ENCODE measurements at places on chromosomes 5 and 9.

- no peak for ATAC-seq
Observed at GRCh38 chr9:83472764-83473163, 65.4 kb downstream of the FRMD3 start.

DNA sequence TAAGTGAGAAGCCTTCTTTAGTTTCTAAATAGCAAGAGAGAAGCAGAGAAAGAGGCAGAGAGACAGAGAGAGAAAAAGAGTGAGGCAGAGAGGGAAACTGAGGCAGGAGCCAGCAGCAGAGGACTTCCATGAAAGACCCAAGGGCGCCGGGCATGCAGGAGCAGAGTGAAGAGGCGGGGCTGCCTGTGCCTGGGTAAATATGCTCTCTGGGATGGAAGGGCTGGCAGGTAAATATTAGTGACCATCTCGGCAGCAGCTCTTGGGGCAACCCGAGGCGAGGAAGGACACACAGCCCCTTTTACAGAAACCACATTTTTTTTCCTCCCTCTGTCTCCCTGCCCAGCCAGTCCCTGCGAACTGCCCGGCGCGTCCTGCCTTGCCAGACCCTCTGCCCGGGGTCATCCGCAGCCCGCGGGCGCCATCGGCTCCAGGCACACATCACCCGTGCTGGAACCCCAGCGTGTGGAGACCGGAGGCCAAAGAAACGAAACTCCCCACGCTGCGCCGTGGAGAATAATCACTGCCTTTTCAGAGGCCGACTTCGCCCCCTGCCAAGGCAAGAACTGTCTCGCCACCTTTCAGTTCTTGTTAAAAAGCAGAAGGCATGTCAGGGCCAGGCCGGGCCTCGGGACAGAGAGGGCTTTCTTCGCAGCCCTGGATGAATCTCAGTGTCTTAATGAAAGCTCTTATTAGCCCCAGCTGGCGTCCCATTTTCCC lies 61.3 kb downstream of the BOD1 start:
- ATAC-seq: no peak

DNA sequence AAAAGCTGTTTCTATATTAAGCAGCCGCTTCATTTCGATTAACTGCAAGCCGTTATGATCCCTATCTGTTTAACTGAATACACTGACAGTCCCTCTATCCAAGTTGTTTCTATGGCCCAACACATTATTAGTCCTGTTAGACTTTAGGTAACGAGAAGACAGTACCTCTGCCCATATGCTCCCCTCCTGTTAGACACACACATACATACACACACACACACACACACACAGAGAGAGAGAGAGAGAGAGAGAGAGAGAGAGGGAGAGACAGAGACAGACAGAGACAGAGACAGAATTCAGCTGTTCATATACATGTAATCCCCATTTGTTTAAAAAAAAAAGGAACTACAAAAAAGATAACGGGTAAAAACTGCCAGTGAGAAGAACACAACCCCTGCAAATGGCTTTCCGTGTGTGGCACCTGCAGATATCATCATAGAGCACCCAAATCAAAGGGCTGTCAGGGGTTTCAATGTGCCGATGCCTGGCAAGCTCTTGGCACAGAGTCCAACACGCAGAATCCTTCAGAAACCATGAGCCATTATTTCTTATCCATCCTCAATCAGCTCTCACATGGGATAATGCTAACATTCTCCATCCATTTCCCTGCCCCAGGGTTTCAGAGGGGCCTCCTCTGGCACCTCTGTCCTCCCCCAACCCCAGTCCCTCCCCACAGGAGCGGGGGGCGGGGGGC lies 144.0 kb downstream of the MYO10 start:
- ATAC-seq: no peak

DNA sequence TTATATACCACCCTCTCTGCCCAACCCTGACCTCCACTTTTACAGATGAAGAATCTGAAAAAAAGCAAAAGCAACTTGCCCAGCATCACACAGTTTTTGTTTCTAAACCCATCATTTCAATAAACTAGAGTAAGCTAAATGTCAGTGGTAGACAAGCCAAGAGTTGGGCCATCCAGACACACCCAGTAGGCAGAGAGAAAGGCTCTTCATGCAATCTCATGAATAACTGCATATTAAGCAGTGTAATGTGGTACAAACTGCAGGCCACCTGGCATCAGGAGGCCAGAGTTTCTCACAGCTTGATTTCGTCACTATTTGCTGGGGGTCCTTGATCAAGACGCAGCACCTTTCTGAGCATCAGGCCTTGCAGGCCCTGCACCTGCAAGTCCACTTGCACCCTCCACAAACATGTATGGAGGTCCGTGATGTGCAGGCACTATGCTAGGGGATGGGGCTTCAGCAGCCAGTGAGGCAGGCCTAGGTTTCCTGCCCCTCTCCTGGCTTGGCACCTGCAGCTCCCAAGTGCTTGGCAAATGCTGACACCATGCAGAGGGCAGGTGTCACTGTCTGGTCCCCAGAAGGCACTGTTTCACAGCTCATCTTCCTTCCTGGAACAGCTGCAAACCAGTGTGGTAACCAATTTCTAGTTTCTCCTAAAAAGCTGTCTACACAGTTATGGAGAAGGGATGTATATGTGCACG lies 29.8 kb downstream of the ADAM19 start:
- no peak for ATAC-seq

- no peak for ATAC-seq
Observed at GRCh38 chr9:38036359-38037084, 32.5 kb downstream of the SHB start.

GRCh38 chr5:171475596-171475995 lies 56.1 kb downstream of the FGF18 start:
- ATAC-seq: no peak

- ATAC-seq: no peak
Observed at GRCh38 chr5:100505984-100506670, 29.0 kb upstream of the FAM174A start.

- ATAC-seq: no peak
Observed at GRCh38 chr9:137556069-137556838, 4.6 kb downstream of the MRPL41 start.

DNA sequence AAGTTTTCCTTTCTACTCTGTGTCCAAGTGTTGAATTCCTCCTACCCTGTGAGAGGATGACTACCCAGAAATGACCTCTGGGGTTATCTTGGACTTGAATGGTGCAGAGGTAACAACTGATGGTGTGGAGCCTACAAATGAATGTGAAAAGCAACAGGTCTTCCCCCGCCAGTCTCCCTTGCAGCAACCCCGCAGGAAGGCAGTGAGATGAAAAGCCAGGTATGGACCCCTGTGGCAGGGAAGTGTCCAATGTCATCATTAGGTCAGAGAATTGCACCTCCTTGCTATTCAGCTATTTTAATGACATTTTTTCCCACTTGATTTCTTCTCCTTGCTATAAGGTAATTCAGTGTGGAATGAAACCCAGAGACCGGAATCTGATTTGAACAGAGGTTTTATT lies 58.5 kb downstream of the MAT2B start:
- ATAC-seq: no peak

DNA sequence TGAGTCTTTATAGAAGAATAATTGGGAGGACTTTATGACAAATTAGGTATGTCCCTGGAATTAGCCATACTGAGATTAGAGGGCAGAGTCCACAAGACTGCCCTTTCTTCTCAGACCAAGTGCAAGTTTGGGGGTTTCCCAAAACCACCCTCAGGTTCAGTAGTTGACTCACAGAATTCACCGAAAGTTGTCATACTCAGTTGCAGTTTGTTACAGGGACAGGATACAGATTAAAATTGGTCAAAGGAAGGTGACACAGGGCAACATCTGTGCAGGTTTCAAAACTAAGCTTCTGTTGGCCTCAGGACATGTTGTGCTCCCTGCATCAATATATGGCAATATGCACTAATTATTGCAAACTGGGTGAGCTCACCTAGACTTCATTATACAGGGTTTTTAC lies 3.8 kb downstream of the RANBP17 start:
- ATAC-seq: no peak

DNA sequence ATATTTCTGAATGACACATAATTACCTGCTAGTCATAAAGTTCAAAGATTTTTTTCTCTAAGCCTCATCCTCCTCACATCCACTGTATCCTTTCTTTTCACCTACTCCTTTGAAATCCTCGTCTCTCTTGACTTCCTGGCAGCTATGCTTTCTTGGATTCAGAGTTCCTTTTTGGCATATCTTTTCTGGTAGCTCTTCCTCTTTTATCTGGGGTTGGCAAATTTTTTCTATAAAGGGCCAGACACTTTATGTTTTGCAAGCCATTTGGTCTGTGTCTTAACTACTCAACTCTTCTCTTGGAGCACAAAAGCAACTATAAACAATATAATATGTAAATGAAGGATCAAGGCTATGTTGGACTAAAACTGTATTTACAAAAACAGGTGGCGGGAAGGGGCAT lies 197.5 kb downstream of the KIAA0825 start:
- no peak for ATAC-seq

DNA sequence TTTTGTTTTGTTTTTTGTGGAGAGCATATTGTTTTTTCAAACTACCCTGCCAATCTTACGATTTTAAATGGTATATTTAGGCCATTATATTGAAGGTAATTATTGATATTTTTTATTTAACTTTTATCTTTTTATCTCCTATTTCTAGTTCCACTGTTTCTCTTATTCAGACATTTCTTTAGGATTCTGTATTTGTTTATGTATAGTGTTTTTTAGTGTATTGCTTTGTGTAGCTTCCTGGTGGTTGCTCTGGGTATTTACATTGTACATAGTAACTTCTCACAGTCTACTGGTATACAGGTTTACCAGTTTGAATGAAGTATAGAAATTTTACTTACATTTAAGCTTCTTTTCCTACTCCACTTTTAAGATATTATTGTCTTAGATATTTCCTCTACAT lies 63.2 kb downstream of the ERCC6L2 start:
- no peak for ATAC-seq

- ATAC-seq: peak; percentile 87
Observed at GRCh38 chr5:134079748-134080581, 34.5 kb upstream of the TCF7 start.

DNA sequence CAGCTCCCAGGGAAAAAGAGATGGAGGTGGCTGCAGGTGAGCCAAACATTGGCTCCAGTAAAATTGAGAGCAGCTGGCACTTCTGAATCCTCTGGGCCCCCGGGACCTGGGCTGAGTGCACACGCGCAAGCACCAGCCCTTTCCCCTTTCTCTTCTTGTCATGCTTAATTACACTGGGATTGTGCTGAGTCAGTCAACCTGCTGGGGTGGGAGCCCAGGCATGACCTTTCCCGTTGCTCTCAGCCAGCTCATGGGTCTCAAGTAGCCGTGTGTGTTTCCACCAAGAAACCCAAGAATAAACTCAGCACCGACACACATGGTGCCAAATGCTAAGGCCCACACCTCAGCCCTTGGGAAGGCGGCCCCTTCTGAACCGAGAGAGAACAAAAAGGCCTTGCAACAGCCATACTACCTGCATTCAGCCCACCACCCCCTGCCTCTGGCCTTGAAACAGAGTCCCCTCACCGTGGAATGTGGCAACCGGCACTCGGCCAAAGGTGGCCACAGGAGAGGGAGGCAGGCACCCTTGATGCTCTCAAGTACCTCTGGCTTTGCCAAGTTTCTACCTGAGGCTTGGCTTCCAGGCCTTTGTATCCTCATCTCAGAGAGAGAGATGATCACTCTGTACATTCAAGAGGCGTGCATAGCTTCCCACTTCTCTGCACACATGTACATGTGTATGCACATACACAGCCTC lies 28.1 kb downstream of the SLIT3 start:
- no peak for ATAC-seq

- no peak for ATAC-seq
Observed at GRCh38 chr5:42064821-42065220, 139.7 kb downstream of the FBXO4 start.

- ATAC-seq: no peak
Observed at GRCh38 chr5:128262911-128263310, 179.3 kb downstream of the SLC12A2 start.

- ATAC-seq: no peak
Observed at GRCh38 chr5:13649656-13650055, 294.8 kb downstream of the DNAH5 start.

DNA sequence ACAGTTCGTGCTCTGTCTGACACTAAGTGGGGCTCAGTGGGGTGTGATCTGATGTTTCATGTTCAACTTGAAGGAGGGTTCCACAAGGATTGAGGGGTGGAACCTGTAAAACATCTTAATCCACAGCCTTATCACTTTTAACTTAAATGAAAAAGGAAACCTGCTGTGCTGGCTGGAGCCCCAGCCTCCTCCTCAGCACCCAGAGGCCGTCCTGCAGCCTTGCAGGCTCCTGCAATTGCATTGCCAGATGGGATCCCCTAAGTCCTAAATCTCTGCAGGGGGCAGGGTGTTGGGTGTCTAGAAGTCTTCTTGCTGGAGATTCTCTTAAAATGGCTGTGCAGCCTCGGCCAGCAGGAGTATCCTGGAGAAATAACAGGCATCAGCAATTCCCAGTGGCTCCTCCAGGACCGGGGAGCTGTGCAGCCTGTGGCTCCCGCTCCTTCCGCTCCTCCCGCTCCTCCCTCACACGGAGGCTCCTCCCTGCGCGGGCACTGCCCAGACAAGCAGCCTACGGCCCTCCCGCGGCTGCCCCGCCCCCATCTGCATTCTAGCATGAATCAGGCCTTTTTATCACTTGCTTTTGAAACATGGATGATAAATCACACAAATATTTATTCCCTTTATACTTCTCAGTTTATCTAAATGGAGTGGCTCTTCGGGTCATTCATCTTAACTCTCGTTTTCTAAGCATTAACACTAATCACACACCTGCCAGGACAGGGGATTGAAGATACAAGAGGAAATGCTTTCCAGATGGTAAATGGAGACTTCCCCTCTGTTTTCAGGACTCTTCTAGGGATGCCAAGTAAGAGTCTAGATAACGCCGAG lies 131.0 kb downstream of the ADAMTS16 start:
- no peak for ATAC-seq

DNA sequence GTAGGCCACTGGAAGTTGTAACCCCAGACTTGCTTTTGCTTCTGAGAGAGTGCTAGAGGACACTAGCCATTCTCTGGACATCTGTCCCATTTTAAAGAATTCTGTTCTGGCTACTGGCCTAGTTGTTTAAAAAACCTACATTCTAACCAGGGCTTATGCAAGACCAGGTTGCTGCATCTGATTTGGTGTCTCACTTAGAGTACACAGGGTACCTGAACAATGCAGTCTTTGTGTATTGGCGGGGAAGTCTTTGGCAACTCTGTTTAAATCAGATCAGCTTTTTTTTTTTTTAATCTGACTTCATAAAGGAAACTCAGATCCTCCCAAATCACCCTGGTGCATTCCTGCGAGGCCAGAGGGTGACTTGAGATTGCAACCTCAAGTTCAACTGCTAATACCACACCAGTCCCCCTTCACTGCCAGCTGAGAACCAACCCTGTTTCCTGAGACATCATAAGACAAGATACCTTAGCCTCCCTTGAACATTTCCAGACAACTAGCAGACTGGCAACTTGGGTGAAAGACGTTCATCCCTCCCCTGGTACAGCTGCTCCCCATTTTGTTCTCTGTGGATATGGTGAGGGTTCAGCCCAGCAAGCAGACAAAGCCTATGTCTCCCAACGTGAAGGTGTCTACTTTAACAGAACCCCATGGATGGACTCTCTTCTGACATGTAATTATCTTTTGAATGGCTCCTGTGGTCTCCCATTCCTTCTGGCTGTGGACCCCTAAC lies 27.0 kb downstream of the SKP1 start:
- ATAC-seq: no peak

GRCh38 chr5:143696921-143697320 lies 115.0 kb upstream of the HMHB1 start:
- no peak for ATAC-seq

Measured in activated CD4-positive, CD25-positive, alpha-beta regulatory T cell treated with anti-CD3 and anti-CD28 coated beads, Interleukin-2, amount 50 U/mL, for 24 hours (primary cell).